ENCODE measurements at places on chromosomes 1 and 21. TPM values are rescaled to one million over a fixed set of nuclear protein-coding genes. Genes with fewer than 3 reads are reported as not detected.

The CHODL gene
- total RNA-seq: not detected

The ARMH1 gene
- 0.73 TPM for total RNA-seq

The TAS1R3 gene
- total RNA-seq: 0.20 TPM

The CRYBG2 gene
- not detected for total RNA-seq

DNA sequence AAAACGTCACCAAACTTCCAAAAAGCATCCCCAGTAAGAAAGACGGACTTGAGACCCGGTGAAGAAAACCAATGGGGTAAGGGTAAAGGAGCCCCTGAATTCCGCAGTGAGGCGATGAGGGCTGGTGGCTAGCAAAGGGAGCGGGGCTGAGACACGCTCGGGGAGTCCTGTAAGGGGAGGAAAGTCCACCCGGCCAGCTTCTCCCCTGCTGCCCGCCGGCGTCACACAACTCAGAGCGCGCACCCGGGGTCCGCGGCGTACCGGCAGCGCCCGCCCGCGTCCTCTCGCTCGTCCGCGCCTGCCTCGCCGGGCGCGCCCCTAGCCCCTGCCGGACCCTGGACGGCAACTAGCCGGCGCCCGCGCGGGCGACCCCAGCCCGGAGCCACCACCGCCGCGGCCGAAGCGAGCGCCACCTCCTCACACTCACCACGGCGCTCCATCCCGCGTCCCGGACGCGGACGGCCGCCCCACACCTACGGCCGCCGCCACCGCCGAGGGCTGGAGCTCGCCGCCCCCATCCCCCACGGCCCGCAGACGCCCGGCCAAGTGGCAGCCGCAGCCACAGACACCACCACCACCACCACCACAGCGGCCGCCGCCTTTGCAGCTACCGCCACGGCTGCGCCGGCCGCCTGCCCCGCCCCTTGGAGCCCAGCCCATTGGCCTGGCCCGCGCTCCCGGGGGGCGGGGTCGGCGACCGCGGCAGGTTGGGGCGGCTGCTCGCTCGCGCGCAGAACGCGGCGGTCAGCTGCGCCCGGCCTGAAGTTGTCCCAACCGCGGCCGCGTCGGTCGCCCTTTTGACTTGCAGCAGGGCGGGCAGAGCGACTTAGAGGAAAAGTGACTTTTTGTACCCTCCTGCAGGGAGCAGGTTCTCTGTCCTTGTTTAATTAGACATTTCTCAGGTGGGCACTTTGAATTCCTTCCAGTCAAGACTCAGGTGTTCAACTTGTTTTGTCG, 10.0 kb upstream of the ARHGAP29 start:
- DNase-seq: peak; percentile 38

The PTCH2 gene
- 1.3 TPM for total RNA-seq

GRCh38 chr1:238690415-238690814, 696.0 kb upstream of the CHRM3 start:
- no peak for DNase-seq

DNA sequence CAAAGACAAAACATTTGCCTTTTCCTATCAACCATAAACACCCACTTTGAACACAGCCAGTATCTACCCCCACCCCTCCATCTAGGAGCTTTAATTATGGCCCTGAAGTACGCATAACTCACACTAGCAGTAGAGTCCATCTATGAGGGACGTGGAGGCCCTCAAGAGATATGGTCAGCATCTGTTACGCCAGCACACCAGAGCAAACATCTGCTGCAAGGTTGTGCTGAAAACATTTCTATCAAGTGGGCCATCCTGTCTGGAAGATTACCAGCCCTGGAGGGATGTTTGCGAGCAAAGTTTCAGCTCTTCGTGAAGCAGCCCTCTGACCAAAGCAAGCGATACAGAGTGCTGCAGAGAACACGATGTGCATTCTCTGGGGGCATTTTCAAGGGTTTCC, 74.6 kb downstream of the SLC45A1 start:
- no peak for DNase-seq

The BROX gene
- total RNA-seq: 71.3 TPM

- DNase-seq: no peak
Measured at GRCh38 chr1:79530055-79530454, 523.5 kb upstream of the ADGRL4 start.

DNA sequence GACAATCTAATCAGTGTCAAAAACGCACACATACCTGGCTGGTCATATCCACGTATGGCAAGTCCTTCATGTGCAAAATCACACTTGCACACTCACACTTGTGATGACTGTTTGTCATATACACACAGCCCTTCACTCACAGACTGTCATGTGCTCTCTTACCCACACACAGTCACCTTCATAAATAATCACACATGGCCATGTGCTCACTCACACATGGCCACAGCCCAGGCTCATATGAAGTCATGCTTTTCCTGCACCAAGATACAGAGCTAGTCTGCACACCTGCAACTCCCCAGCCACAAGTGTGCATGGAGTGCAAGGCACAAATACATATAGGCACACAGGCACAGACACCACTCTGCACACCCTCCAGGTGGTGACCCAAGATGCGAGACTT, 45.4 kb upstream of the FOXO6 start:
- DNase-seq: no peak

- no peak for DNase-seq
Measured at GRCh38 chr1:224539971-224540370, 76.1 kb upstream of the CNIH3 start.

DNA sequence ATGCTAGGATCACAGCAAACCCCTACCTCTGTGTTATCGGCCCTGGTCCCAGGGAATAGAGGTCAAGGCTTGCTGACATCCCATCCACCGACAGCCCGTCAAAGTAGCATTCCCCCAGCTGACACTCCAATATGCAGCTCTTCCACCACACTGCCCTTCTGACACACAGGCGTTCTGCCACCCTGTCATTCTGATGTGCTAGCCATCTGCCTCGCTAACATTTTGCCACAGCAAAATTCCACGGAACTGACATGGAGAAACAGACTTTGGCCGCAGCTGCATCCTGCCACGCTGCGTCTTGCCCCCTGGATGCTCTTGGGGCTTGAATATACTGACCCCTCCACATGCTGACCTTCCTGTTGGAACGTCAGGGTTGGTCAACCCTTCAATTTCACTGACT, 163.2 kb upstream of the CSF3R start:
- no peak for DNase-seq

The RGSL1 gene
- not detected for total RNA-seq

The ESRRG gene
- not detected for total RNA-seq

GRCh38 chr1:55213151-55213884, 1.8 kb downstream of the USP24 start:
- no peak for DNase-seq

DNA sequence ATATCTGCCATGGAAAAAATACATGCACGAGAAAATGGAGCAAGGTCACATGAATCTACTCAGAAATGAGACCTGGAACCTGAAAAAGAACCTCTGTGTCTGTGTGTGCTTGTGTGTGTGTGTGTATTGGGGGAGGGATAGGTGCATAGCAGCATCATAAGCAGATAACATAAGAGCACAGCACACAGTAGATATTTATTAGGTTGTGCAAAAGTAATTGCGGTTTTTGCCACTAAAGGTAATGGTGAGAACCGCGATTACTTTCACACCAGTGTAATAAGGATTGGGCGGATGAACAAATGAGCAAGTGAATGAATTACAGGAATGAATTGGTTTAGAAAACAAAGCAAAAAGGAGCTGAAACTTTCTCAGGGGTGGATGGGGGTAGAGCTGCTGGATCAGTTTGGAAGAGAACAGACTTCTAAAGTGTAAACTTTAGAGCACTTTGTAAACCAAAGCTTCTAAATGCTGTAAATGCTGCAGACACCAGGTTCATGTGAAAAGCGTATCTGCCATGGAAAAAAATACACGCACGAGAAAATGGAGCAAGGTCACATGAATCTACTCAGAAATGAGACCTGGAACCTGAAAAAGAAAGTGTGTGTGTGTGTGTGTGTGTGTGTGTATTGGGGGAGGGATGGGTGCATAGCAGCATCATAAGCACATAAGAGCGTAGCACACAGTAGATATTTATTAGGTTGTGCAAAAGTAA, 156.9 kb downstream of the TOMM20 start:
- no peak for DNase-seq

- no peak for DNase-seq
Measured at GRCh38 chr21:36395353-36396111, 10.3 kb downstream of the CHAF1B start.

DNA sequence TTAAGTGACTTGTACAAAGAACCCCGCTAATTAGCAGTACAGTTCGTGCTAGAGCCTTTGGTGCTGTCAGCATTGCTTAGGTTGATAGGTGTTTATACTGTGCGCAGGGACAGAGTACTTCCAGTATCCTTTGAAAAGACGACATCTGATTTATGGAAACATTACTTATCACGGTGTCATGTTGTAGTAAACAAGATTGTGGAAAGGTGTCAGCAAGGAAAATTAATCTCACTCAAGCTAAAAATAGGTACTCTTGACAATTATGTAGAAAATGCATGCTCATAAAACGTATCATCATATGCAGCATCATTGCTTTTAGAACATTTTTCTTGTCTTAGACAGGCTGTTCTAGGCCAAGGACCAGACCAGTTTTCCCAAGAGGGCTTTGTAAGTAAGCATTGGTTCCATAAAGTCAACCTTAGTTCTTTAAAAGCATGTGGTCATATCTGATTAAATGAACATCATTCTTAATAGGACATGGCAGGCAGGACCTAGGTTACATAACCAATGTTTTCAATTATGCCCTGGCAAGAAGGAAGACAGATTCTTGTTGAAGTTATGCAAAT, 33.0 kb downstream of the SH3BGR start:
- no peak for DNase-seq

The FCRL5 gene
- not detected for total RNA-seq

DNA sequence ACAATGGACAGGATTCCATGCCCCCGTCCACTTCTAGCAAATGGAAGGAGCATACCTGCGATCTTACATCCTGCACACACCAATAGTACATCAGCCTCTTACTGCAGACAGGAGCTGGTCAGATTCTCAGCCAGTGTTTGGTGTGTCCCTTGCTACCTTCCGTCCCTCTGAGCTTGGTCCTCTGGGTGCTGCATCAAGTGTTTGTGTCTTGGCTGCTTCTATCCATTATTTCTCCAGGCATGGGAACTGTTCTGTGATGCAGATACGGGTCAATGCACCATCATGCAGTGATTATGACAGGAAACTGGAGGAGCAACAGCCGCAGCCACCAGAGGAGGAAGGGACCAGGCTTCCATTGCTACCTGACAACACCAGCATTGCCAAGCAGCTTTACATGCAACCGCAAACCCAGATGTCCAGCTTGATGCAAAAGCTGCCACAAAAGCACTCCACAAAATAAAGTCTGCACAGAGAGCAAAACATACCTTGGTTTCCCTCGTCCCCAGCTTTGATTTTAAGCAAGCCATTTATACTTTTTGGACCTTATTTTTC, 21.9 kb upstream of the OVAAL start:
- no peak for DNase-seq

Measured in HFFc6 (cell line).